ENCODE measurements at places on chromosomes 1 and 21.

DNA sequence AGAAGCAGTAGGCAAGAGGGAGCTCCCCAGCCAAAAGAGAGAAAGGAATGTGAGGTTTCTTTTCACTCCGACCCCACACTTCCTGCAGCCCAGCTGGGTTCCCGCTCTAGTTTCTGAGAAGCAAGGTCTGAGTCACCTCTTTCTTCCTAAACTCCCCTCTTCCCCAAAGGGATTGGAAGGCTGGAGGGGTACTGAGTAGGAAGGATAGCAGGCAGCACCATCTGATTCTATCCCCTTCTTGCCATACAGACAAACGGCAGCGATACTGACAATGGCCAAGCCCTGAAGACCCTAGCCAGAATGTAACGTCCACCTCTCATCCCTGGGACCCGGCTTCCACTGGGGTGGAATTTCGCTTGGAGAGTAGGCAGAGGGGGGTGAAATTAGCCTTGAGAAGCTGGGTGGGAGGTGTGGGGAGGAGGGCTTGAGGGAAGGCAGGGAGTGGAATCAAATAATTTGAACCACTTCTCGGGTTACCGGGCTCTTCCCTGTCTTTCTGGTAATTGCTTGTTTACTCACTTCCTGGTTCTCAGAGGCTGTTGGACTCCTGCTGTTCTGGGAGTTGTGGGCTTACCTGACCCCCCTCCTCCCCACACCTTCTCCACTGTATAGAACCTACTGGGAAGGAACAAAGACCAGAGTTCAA, 13.2 kb downstream of the IER5 start:
- no peak for DNase-seq

DNA sequence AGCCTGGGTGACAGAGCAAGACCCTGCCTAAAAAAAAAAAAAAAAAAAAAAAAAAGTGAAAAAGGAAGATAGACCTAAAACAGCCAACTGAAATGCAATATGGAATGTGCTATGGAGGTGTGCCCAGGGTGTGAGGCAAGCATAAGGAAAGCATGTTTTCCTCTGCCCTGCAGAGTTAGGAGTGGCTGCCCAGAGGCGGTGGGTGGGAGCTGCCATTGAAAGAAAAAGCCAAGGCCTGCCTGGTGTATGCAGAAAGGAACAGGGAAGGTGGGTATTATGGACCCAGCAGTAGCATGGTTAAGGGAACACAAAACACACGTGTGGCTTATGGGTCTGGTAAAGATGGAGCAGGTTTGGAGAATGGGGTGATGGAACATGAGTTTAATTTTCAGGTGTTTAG, 8.9 kb downstream of the CD244 start:
- DNase-seq = no peak

DNA sequence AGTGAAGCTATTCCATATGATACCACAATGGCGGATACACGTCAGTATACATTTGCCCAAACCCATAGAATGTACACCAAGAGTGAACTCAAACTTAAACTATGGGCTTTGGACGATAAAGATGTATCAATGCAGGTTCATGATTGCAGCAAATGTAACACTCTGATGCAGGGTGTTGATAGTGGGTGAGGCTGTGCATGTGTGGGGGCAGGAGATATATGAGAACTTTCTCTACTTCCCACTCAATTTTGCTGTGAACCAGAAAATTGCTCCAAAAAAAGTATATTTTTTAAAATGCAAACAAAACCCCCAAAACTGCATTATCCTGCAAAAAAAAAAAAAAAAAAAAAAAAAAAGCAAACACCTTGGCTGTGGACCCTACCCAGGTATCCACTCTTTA, 3.4 kb downstream of the ATP1A2 start:
- no peak for DNase-seq

DNA sequence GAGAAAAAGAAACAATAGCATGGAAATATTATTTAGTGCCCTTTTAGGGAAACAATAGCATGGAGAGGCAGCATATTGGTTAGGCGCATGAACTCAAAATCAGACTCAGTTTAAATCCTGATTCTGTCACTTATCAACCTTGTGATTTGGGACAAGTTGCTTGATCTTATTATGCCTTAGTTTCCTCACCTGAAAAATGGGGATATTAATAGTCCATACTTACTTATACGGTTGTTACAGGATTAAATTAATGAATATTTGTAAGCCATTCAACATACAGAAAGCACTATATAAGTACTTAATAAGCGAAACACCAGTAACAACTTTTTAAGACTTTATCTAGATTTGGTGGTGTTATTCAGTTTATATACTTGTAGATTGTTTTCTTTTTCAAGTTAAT, 1.2 kb downstream of the TSEN15 start:
- DNase-seq = no peak

- no peak for DNase-seq
Measured at GRCh38 chr21:37176716-37177115, 90.4 kb downstream of the VPS26C start.

GRCh38 chr1:115722221-115722620, 46.3 kb downstream of the CASQ2 start:
- DNase-seq = no peak

DNA sequence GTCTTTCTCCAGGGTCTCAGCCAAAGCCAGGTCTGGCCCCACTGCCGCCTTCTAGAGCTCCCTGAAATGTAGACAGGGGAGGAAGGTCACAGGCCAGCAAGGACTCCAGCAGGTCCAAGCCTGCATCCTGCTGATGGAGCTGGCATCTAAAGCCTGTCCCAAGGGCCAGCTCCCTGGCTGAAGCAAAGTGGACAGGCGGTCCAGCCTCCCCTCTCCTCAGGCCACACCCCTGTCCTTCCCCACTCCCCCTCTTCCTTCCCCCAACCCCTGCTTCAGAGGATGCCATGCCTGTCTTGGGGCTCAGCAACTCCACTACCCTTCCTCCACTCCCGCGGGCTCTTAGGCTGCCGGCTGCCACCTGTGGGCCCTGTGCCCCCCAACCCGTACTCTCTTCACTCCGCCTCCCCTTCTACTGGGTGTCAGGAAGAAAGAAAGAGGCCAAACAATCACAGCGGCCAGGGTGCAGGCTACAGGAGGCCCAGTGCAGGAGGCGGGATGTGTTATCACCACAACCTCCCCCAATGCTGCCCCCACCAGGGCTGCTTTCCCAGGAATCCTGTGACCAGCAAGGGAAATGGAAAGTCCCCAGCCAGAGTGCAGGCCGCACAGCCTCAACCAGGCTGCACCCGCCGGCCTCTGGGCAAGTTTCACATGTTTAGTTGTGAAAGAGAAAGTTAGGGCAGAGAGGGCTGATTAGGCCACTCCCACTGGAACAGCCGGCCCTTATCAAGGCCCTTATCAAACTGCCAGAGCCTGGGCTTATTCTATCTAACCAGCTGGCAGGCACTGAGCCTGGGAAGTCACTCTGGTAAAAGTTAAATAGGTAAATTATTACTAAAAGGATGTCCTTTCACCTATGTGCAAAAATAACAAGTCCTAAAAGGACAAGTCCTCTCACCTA, 34.1 kb downstream of the ACOT7 start:
- DNase-seq = peak; percentile 32

DNA sequence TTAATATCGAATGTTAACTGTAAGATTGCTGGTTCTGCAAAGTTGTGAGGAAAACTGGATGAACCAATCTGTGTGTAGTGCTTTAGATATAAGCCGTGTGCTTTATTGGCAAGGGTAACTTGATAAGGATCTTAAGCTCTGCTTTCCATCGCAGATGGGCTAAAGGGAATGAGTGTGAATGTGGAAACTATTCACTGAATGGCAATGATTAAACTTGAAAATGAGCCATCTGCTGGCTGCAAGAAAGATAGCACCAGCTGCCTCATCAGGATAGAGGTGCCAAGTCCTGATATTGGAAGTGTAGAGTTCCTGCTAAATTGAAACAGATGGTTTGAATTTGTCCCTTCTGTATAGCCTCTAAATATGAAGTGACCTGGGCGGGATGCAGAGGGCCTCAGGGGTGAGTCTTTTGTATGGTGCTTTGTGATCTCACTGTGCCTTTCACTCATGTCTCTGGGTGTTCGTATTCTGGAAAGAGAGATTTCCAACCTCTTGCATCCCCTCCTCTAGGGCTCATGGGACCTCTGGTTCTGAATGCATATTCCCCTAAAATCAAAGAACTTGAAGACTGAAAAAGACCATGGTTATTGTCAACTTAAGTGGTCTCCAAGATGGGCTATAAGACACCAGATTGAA, 9.2 kb downstream of the FCRL3 start:
- no peak for DNase-seq

- DNase-seq = peak; percentile 3
Measured at GRCh38 chr1:163410073-163410999, 88.6 kb downstream of the NUF2 start.

DNA sequence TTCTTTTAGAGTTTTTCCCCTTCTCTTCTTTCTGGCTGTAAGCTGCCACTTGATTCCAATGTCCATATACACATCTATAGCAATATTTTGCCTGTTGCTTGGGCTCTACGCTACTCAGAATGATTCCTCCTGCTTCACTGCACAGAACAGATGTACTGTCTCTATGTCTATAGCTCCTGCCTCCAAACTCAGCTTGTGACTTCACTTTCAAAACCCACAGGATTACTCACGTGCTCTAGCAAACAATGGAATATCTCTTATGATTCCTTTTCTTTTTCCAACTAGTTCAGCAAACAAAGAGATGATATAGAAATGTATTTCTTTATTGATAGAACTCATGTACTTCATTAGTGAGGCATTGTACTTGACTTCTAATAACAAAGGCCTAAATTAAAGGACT, 80.5 kb upstream of the SOX13 start:
- DNase-seq = no peak

- no peak for DNase-seq
Measured at GRCh38 chr1:39269791-39270342, 65.4 kb downstream of the MACF1 start.

- no peak for DNase-seq
Measured at GRCh38 chr1:6265151-6265550, 4.3 kb upstream of the GPR153 start.

- no peak for DNase-seq
Measured at GRCh38 chr1:60865166-60865565, 217.2 kb upstream of the NFIA start.

GRCh38 chr1:209835782-209836298, 8.1 kb downstream of the UTP25 start:
- no peak for DNase-seq

DNA sequence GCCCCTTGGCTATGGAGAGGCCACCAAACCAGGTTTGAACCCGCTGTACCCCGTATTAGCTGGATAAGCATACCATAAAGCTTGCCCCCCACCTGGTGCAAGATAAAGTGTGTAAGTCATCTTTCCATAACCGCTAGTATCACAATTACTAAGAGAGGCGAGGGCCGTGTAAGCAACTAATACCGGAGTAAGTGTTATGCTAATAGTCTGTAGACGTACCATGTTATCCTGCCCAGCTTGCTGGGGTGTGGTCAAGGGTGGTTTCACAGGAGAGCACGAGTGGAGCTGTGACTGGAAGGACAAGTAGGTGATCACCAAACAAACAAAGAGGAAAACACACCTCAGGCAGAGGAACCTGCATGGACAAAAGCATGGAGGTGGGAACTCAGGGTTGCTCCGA, 3.6 kb upstream of the TNFRSF1B start:
- DNase-seq = no peak

- DNase-seq = no peak
Measured at GRCh38 chr1:245334827-245335490, 180.2 kb downstream of the KIF26B start.

DNA sequence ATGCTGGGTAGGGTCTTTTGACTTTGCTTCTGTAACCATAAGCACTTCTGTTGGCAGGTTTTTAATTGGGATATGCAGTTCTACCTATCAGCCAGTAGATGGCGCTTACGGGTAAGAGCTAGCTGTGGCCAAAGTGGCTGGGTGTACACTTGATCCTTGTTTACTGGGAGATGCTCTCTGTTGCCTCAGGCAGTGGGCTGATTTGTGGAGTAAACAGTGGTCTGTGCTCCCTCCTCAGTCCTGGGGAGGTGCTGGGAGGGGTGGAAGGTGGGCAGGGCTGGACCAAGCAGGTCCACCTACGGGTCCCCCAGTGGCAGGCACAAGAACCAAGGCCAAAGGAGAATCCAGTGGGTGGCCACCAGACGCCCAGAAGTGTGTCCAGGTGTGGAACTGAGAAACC, 43.4 kb downstream of the RALGPS2 start:
- DNase-seq = no peak

- DNase-seq = no peak
Measured at GRCh38 chr1:156480016-156480370, 20.6 kb downstream of the MEF2D start.

GRCh38 chr1:204076891-204077290, 4.0 kb downstream of the SOX13 start:
- no peak for DNase-seq

DNA sequence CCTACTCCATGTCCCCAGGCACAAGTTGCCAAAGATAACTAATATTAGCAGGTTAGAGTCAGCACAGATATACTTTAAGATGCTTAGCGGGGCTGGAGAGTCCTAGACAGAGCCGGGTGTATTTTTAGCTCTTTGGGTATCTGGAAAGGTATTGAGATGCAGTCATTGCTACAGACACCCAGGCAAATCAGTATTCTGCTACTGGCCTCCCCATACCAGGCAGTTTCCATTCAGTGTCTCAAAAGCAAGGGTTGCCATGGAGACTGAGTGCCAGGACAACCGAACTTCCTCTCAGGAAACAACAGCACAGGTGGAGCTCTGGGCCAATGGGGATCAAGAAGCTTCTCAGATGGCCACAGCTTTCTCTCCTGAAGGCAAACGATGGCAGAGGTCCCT, 45.3 kb downstream of the KCNC4 start:
- no peak for DNase-seq

GRCh38 chr1:56814205-56814604, 5.0 kb downstream of the FYB2 start:
- no peak for DNase-seq

DNA sequence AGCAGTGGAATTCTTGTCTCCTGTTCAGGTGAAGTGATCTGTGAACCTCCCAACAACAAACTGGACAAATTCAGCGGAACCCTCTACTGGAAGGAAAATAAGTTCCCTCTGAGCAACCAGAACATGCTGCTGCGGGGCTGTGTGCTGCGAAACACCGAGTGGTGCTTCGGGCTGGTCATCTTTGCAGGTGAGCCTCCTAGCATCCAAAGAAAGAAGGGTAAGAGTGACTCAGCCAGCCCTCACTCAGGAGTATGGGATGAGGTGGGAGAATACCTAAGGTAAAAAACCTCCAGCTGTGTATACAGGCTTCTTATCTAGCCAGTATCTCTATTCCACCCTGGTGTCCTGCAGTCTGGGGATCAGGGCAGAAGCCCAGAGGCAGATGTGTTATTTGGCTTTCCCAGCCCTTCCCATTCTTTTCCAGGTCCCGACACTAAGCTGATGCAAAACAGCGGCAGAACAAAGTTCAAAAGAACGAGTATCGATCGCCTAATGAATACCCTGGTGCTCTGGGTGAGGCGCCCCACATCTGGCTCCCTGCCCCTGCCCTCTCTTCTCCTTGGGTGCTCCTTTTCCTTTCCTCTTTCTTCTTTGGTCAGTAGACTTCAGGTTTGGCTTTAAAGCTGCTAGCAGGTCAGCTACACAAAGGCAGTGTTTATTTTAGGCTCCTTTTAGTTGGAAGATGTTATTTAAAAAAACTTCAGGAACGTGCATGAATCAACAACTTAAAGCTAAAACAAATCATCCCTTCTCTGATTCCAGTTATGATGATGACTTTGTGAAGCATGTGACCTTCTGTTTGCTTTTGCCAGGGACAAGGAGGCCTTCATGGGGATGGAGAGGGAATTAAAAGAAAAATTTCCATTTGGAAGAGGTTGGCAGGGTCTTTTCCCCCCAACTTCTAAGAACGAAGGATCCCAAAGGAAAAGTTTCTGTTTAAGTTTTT, 9.0 kb downstream of the ATP8B2 start:
- no peak for DNase-seq

GRCh38 chr1:186454981-186455380, 5.9 kb downstream of the PDC start:
- no peak for DNase-seq
